Caki2 (cell line): ENCODE measurements at places on chromosomes 1 and 21.

DNA sequence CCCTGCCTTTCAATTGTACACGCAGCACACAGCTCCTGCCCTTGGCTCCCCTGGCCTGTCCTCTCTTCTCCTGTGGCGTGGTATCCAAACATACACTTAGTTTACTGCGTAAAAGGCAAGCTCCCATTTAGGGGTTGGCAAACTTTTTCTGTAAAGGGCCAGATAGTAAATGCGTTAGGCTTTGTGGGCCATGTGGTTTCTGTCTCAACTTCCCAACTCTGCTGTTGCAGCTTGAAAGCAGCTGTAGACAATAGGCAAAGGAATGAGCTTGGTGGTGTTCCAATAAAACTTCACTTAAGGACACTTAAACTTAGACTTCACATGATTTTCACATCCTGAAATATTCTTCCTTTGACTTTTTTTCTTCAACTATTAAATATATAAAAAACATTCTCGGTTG is 63.3 kb downstream of the RHOU start:
- no peak for DNase-seq

GRCh38 chr1:80462006-80462405 is 1338.7 kb upstream of the ADGRL2 start:
- DNase-seq = no peak

DNA sequence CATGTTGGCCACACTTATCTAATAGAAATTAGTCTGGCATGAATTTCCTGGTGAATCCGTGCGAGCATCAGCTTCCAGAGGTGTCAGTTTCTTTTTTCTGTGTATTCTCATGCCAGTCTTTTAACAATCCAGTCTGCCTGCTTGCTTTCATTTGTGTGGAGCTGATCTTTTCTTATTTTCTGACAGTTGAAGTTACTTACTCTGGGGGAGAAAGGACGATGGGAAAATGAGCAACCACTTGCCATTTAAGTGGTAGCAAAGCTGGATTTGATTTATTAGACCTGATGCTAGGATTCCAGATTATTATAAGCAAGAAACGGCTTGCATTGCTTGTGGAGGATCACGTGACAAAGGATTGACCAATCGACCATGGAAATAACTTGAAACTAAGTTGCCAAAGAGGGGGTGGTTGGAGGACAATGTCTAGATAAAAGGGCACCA is 24.3 kb upstream of the APP start:
- peak; percentile 43 for DNase-seq

DNA sequence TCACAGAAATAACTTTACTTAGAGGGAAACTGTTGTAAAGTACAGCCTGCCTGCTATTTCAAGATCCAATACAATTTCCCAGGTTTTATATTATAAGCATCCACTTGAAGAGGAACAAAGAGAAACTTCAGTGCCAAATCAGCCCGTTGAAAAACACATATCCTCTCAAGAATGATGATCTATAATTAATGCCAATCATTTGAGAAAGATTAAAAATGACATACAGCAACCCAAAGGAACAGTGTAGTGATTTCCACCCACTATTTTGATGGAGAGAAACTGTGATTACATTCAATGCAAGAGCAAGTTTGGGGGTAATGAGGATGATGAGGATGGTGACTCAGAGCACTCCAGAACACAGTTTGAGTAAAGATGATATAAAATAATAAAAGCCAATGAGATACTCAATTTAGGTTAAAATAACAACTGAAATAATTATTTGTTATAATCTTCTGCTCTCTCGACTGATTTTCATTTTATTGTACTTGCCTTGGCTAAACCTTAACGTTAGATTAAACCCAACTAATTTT is 715.5 kb downstream of the NCAM2 start:
- no peak for DNase-seq

DNA sequence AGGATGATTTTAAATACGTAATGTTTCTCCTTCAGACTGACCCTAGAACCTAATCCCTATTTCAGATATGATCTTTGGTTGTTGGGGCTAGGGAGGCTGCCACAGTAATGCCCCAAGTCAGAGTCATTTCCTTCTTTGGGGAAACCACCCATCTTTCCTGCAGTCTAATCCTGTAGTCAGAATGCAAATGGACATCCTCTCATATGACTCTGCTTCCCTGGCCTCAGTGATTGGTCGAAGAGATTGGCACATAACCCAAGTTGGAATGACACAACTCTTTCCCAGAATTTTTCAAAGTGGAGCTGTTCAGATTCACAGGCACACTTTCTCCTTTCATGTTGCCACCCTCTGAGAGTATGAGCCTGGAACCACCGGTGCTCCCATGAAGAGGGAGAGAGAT is 58.8 kb upstream of the ZNF644 start:
- DNase-seq = no peak

DNA sequence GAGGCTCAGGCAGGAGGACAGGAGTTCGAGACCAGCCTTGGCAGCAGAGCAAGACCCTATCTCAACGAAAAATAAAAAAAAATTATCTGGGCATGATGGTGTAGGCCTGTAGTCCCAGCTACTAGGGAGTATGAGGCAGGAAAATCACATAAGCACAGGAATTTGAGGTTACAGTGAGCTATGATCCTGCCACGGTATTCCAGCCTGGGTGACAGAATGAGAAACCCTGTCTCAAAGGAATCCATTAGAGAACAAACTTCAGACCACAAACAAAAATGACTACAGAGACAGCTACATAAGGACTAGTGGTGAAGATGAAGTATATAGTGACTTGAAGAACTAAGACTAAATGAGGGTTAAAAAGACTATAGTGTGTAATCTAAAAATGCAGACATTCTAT is 233.1 kb downstream of the RERE start:
- DNase-seq = no peak

DNA sequence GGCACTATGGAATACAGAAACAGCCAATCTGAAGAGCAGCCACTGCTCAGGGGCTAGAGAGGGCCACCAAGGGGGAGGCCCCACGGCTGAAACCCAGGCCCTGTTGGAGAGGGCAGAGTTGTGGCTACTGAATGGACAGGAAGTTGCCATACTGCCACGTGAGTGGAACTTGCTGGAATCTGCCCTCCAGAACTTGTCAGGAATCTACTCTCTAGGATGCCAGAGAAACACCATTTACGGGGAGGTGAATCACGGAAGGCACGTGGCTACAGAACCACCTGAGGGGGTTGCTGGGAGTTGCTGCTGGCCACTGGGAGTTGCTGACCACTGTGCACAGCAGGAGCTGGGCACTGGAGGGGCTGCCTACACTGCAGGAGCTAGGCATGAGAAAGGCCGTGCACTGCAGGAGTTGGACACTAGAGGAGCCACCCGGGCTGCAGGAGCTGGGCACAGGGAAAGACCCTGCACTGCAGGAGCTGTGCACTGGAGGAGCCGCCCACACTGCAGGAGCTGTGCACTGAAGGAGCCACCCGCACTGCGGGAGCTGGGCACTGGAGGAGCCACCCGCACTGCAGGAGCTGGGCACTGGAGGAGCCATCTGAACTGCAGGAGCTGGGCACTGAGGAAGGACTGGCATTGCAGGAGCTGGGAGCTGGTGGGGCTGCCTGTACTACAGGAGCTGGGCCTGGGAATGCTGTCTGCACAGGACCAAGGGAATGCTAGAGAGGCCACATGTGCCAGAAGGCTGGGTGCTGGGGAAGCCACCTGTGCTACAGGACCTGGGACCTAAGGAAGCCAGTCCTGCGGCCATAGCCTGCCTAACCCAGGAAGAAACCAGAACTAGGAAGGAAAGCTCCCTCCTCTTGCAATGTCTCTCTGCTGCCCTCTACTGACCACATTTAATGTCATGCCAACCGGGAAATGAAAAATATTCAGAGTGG is 343.4 kb downstream of the MATN1 start:
- DNase-seq = peak; percentile 72

GRCh38 chr1:30895382-30895943 is 13.1 kb downstream of the SDC3 start:
- no peak for DNase-seq

DNA sequence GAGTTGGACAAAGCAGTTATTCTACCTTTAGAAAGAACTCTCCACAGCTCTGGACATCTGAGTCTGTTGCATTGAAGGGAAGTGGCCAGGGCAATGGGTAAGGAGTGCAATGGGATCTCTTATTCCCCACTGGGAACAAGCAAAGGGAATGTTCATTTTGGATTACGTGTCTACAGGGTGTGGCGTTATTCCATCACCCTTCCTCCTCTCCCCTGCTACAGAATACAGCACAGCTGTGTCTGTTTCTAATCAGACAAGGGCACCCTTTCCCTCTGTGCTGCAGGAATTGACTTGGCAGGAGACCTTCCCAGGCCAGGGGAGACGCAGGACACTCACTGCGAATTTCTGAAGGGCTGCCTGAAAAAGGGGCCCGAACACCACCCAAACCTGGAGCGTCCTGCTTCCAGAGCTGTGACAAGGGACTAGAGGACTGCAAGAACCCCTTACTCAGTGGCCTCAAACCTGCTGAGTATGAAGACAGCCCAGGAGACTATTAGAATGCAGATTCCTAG is 163.6 kb upstream of the RAB4A start:
- no peak for DNase-seq

- DNase-seq = no peak
Observed at GRCh38 chr1:74641876-74642275, 31.7 kb downstream of the ERICH3 start.

DNA sequence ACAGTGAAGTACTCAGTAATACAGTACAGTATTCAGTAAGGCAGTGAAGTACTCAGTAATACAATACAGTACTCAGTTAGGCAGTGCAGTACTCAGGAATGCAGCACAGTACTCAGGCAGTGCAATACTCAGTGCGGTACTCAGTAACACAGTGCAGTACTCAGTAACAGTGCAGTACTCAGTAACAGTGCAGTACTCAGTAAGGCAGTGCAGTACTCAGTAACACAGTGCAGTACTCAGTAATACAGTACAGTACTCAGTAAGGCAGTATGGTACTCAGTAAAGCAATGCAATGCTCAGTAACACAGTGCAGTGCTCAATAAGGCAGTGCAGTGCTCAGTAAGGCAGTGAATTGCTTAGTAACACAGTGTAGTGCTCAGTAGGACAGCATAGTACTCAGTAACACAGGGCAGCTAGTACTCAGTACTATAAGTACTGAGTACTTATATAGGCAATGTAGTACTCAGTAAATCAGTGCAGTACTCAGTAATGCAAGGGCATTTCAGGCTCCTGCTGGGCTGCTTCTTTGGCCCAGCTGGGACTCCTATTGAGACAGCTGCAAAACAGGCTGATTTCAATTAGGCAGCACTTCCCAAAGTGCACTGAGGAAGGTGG is 411.3 kb downstream of the DISC1 start:
- no peak for DNase-seq
